ENCODE measurements at places on chromosomes 2 and 18. TPM values are rescaled to one million over a fixed set of nuclear protein-coding genes. Genes with fewer than 3 reads are reported as not detected.

The FOXI3 gene
- total RNA-seq = not detected

The RAB27B gene
- total RNA-seq = 6.4 TPM

The DQX1 gene
- 0.34 TPM for total RNA-seq

The GKN1 gene
- total RNA-seq = not detected

The CYRIA gene
- total RNA-seq = 48.7 TPM

The NEU4 gene
- total RNA-seq = not detected

The RUFY4 gene
- total RNA-seq = 2.8 TPM

The CCDC148 gene
- total RNA-seq = not detected

The DSG2 gene
- 0.29 TPM for total RNA-seq
